ENCODE measurements at places on chromosomes 13 and 19.

GRCh38 chr13:32852526-32852925 lies 163.7 kb upstream of the KL start:
- DNase-seq, result no peak

DNA sequence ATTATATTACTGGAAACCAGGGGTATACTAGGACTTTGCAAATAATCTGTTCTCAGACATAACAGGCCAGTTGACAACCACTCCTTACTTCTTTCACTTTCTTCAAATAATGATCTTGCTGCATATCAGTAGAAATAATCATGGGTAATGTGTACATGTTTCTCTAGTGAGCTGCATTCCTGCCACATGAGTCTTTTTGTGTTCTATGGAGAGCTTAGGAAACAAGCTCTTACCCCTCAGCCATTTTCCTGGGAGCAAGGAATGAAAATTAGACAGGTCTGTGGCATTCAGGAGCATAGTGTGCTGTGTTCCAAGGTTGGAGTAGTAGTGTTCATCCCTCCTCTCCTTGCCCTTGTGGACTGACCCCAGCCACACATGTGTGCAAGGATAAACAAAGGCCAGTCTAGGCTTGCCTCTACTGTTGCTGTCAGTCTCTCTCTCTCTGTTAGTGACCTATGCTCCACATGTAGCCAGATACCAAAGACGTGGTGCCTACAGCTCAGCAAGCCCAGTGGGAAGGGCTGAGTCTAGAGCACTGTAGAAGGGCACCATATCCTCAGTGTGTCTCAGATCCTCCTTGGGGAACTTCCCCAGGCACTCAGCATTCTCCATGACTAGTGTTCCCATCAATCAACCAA lies 11.5 kb upstream of the OXGR1 start:
- no peak for DNase-seq

- no peak for DNase-seq
Measured at GRCh38 chr13:54775501-54776191, 1747.0 kb downstream of the OLFM4 start.

DNA sequence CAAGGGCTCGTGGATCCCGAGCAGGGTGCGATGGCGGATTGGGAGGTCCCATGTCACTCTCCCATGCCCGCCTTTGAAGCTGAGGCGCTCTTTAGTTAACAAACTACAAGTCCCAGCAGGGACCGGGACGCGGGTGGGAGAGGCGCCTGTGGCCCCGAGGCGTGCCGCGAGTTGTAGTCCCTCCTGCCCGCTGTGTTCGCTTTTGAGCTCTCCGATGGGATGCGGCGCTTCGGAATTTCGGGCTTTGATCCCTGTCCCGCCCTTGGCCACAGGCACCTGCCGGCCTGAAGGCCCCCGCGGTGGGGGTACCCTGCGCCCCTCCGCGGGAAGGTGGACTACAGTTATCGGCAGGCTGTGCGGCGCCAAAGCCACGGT lies 11.0 kb downstream of the CYTH2 start:
- peak; percentile 42 for DNase-seq

GRCh38 chr13:95862408-95862807 lies 185.5 kb downstream of the DNAJC3 start:
- DNase-seq, result no peak

DNA sequence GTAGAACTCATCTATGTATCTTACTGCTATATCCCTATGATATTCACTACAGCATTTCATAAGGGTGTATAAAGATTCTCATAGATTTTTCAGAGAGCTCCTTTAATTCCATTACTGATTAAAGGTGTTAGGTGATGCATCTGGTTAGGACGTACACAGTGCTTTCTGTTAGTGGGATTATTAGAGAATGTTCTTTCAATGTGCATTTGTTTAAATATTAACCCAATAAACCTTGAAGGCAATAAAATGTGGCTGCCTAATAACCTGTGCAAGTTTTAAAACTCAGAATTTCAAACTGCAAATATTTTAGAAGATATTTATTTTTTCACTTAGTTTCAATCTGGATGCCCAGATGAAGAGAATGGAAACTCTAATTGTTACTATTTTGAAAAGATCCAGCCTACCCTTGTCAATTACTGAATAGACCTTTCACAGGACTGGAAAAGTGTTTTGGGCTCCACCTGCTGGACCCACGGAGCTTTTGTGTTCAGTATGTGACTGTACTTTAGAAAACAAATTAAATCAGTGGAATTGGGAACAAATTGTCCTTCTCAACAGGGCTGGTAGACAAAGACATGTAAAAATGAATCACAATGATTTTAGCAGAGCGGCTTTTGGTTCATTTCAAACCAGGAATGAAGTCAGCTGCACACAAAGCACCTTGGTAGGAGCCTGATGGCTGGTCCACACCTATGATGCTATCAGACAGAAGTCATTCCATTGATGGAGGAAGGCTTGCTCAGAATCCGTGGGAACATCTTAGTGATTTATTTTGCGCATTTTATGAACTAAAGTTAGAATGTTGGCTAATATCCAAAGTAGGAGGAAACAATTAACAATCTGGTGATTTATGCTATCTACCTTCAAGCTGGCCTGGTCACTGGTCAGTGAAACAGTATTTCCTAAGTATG lies 89.4 kb upstream of the RAP2A start:
- peak; percentile 11 for DNase-seq

GRCh38 chr13:71759651-71760511 lies 107.1 kb downstream of the DACH1 start:
- DNase-seq, result peak; percentile 95

- no peak for DNase-seq
Measured at GRCh38 chr13:56356690-56357089, 784.0 kb upstream of the PRR20A start.

- peak; percentile 85 for DNase-seq
Measured at GRCh38 chr19:54168174-54168917, 4.6 kb downstream of the TMC4 start.

- DNase-seq, result no peak
Measured at GRCh38 chr19:38649305-38650171, 2.1 kb downstream of the ACTN4 start.

DNA sequence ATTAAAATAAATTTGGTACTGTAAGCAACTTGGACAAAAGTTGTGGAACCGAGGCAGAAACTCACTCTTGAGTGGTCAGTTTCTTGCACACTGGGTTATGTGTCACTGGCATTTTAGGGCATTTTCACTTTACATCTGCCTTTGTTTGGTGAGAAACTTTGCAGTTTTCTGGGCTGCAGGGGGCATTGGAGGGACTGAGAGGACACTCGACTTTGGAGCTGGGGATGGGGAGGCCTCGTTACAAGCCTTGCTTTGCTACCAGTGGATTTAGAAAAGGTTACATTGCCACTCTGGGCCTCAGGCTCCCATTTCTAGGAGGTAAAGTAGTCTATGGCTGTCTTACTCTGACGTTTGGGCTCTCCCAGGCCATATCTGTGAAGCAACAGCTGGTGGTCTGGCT lies 41.9 kb upstream of the ZNF536 start:
- DNase-seq, result no peak

GRCh38 chr13:109336730-109337129 lies 449.7 kb downstream of the IRS2 start:
- no peak for DNase-seq

DNA sequence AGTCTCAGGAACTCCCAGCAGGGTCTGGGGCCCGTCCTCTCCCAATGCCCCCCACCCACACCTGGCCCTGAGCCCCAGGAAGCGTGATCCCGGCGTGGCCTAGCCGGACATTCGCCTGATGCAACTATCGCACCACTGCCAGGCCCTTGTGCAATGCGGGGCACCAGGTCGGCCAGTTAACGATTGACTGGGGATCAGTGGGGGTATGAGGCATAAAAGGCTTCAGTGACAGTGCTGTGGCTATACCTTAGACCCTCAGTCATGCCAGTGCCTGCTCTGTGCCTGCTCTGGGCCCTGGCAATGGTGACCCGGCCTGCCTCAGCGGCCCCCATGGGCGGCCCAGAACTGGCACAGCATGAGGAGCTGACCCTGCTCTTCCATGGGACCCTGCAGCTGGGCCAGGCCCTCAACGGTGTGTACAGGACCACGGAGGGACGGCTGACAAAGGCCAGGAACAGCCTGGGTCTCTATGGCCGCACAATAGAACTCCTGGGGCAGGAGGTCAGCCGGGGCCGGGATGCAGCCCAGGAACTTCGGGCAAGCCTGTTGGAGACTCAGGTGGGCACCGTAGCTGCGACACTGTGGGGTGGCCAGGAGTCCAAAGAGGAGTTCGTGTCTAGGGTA lies at the start of gene ANGPTL8:
ANGPTL8 (plus strand) TSS at position 243 of the 624 bp plus-strand sequence; CDS start at position 262, 19 bp downstream.
- no peak for DNase-seq

DNA sequence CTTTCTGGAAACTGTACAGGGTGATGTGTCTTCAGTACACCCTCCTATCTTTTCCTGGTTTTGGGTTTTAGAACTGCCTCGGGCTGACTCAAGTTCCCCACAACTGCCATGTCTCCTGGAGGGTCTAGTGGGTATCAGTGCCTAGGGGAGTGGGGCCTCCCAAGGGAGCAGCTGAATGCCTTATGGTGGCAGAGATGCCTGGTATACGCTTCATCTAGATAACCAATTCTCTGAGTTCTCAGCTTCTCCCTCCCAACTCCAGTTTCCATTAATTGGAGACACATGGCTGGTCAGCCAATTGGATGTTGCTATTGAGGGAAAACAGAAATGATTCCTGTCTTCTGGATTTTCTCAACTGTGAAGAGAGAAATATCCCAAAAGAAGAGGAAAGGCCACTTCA lies 12.8 kb downstream of the ZNF439 start:
- DNase-seq, result no peak

- DNase-seq, result no peak
Measured at GRCh38 chr13:30618186-30618929, 638 bp downstream of the USPL1 start.

- no peak for DNase-seq
Measured at GRCh38 chr13:112713517-112714253, 23.8 kb downstream of the ATP11A start.

GRCh38 chr13:96797136-96797535 lies 197.1 kb downstream of the OXGR1 start:
- no peak for DNase-seq

DNA sequence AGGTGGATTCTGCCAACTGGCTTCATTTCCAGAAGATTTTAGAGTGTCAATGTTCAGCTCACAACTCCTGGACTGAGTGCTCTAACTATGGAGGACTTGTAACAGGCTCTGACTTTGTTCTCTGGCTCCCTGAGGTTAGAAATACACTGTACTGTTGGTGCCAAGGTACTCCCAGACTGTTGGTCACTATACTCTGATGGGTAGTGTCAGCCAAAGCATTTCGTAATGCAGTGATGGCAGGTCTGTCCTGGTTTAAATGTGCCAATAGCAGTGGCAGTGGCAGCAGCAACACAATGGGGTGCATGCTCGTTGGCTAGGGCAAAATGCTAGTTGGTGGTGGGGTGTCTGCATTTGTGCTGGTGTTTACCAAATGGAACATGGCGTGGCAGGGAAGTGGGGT lies 472.2 kb downstream of the TDRD3 start:
- no peak for DNase-seq

- DNase-seq, result no peak
Measured at GRCh38 chr13:73703606-73704005, 430.6 kb downstream of the KLF12 start.

DNA sequence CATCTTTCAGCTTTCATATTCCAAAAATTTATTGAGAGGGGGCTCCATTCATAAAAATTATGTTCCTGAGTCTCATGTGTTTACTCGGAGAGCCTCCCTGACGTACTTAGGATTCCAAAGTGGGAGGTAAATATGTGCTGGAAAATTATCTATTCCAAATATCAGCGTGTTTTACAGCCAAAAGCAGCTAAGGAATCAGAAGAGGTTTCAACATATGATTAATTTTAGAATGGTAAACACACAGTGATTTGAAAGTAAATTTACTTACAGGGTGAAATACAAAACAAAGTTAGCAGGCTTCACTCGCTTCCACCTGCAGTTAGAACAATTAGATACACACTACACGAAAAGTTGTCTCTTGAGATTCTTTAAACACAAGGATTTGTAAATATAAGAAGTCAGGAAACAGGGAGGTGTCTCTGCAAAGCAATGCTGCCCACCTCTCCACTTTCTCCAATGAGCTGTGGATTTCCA lies 313.8 kb upstream of the NBEA start:
- no peak for DNase-seq

- DNase-seq, result no peak
Measured at GRCh38 chr19:28859811-28860210, 353.1 kb downstream of the UQCRFS1 start.

DNA sequence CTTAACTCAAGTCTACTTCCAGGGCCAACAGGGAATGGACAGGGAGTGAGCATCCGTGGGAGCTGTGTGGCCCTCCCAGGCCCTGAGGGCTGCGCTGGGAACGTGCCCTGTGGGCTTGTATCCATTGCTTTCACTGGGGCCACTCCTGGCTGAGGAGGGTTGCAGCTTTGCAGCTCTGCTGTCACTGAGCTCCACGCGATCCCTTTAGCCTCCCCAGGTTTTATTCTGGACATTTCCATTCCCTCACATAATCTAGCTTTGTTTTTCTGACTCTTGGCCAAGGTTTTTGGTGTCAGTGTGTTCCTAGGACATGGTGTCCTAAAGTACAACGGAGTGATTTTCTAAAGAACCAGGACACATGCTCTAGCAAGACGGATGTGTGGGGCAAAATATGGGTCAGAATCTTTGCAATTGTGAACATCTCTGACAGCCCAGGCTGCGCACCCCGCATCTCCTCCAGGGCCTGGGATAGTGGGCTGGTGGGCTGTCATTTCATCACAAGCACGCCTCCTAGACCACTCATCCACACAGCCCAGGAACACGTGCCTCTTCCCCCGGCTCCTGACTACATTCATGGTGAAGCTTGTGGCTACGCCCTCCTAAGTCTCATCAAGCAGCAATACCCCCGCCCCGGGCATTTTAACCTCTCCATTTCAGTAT lies 28.0 kb downstream of the GGACT start:
- no peak for DNase-seq

DNA sequence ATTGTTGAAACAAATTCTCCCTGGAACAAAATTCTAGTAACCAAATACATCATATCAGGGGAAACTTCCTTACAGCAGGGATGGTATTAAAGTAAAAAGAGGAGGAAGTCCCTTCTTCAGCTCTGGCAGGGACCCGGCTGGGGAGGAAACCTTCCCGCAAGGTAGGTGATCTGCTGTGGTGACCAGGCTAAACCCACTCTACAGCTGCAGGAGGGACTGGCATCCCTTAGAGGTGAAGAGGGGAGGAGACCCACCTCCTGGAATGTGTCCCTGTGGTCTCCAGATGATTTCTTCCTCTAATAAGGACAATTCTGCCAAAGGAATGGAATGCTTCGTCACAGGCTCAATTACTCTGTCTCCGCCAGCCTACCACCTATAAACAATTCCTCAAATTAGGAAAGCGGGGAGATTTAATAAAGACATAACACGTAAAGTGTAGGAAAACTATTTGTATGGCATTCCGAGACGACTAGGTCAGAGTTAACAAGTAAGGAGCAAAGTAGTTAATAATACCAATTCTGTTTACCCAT lies 637 bp upstream of the PDS5B start:
- no peak for DNase-seq

- no peak for DNase-seq
Measured at GRCh38 chr19:54155694-54156093, 3.8 kb downstream of the LENG1 start.

- no peak for DNase-seq
Measured at GRCh38 chr19:29212356-29212647, 649 bp downstream of the UQCRFS1 start.

All from NCI-H1930 (cell line).